ENCODE measurements at places on chromosomes 7 and 10.

GRCh38 chr10:5890452-5890915 lies 441 bp downstream of the FBH1 start:
- peaks cover 41% of the 10 kb centered on the region for H3K36me3 ChIP-seq
- peak overlapping the region; percentile 91 for H3K4me3 ChIP-seq
- peak overlapping the region; percentile 68 for H3K27ac ChIP-seq
- peak; percentile 41 for DNase-seq
- H3K4me1 ChIP-seq = peaks cover 52% of the 10 kb centered on the region

DNA sequence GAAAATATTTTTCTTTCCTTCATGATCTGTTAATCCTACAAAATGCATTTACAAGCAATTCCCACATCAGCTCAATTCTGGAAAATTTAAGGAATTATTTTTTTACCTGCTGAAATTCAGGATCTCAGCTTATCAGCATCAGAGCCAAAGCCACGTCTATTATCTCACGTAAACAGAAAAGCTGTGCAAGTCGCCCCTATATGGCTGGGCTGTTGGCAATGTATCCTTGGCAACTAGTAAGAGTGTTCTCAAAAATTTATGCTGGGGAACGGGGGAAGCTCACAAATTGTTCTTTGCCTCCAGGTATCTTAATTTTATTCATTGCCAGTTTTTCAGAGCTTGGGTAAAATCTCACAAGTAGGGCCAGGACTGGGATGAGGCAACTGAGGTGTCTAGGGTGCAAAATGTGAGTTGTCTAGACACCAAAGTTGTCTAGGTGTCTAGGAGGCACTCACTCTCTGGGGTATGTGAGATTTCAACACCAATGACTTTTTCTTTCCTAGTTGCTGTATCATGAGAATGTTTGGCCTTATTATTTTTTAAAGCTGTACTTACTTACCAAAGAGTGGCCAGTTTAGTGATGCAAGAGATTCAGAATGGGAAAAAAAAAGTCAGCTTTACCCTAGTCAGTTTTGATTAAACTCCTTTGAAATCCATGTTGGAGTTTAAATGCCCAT lies 5.1 kb downstream of the GSTO2 start:
- no peak for DNase-seq
- H3K4me1 ChIP-seq = peaks cover 10% of the 10 kb centered on the region
- H3K27ac ChIP-seq = no peak overlapping the region
- peaks cover 10% of the 10 kb centered on the region for H3K27me3 ChIP-seq
- no peaks in the 10 kb centered on the region for H3K36me3 ChIP-seq

DNA sequence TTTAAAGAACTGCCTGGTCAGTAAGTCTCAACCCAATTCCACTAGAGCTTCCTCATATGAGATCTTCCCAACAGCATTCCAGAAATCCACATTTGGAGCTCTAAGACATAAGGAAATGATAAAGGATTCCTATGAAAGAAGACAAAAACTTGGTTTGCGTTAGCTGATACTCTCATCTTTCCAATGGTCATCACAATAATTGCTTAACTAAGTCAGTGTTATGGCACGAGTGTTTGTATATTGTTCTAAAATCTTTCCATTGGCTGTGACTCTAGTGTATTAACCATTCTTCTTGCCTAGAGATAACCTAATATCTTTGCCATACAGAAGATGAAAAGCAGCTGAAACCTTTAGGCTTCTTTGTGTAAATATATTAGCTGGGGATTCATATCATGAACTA lies 289.0 kb downstream of the SNX13 start:
- H3K27me3 ChIP-seq = peaks cover 10% of the 10 kb centered on the region
- DNase-seq = no peak
- H3K4me3 ChIP-seq = no peak overlapping the region
- no peak overlapping the region for H3K27ac ChIP-seq
- no peaks in the 10 kb centered on the region for H3K36me3 ChIP-seq

DNA sequence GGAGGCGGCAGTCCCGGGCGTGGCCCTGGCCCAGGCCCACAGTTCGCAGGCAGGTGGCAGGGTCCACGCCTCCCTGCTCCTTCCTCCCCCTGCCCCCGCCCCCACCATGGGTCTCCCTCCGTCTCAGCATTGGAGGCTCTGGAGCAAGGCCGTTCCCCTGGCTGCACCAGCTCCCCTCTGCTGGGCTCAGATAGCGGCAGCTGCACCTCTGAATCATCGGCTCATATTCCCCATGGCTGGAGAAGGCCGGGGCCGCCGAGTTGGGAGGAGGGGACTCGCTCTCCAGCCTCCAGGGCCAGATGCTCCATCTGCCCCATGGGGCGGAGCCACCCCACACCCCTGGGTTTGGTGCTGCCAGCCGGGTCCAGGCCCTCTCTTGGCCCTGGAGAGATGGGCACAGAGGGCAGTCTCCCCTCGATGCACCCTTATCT lies 145.0 kb downstream of the ELFN1 start:
- no peak overlapping the region for H3K4me3 ChIP-seq
- H3K27ac ChIP-seq = no peak overlapping the region
- H3K4me1 ChIP-seq = peaks cover 7% of the 10 kb centered on the region
- no peaks in the 10 kb centered on the region for H3K36me3 ChIP-seq
- DNase-seq = no peak

DNA sequence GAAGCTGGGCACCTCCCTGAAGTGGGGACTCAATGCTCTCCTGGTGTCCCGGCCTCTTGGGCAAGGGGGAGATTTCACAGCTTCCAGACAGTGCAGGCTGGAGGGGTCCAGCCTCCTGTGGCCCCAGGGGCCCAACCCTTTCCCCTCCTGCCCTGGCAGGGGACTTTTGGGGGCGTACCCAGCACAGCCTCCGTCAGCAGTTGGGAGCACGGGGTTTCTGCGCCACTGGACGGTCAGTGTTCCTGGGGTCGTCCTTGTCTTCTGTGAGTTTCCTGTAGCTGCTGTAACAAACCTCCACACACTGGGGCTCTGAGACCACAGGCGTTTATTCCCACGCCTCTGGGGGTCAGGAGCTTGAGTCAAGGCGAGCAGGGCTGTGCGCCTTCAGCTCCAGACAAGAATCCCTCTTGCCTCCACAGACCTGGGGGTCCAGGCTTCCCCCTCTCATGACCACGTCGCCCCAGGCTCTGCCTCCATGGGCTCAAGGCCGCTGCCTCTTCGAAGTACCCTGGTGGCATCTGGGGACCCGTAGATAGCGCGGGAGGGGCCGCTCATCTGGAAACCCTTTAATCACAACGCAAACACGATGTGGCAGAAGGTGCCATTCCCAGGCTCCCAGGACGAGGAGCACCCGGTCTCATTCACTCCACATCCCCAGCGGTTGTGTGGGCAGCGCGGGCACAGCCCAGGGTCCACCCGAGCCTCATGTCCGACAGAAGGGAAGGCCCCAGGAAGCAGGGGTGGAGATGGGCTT lies 14.0 kb downstream of the PWWP2B start:
- no peaks in the 10 kb centered on the region for H3K36me3 ChIP-seq
- no peaks in the 10 kb centered on the region for H3K27me3 ChIP-seq
- DNase-seq = no peak
- peaks cover 7% of the 10 kb centered on the region for H3K4me1 ChIP-seq
- no peak overlapping the region for H3K4me3 ChIP-seq
- no peak overlapping the region for H3K27ac ChIP-seq

DNA sequence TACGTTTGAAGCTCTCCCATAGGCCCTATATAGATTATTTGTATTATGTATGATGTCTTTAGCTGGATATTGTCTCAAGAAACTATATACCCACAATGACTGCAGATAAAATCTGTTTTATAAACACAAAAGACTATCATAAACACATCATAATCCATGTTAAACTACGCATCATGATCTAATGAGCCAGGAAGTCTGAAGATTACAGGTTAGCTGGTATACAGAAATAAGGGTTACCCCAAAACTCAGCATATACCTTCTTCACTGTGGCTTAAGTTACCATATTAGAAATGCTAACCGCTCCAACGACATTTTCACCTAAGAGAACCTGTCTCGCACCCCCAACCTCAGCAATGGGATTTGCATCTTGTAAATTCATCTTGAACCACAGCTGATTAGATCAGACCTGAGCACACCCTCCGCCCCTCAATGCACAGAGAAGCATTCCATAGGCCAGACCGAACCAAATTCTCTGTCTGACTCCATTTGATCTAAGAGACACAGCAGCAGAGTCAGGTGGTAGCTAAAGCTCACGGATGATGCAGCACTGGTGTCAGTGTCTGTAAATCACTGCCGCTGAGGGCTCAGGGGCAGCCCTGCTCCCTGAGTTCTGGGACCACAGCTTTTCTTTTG lies 124.9 kb downstream of the NPY start:
- H3K27me3 ChIP-seq = peaks cover 6% of the 10 kb centered on the region
- no peaks in the 10 kb centered on the region for H3K4me1 ChIP-seq

GRCh38 chr7:132296820-132297219 lies 279.4 kb downstream of the PLXNA4 start:
- DNase-seq = no peak
- H3K4me3 ChIP-seq = no peak overlapping the region
- no peaks in the 10 kb centered on the region for H3K36me3 ChIP-seq
- peaks cover 6% of the 10 kb centered on the region for H3K4me1 ChIP-seq
- peaks cover 1% of the 10 kb centered on the region for H3K27me3 ChIP-seq

GRCh38 chr7:148060724-148061123 lies 529.8 kb upstream of the C7orf33 start:
- H3K36me3 ChIP-seq = no peaks in the 10 kb centered on the region
- no peak overlapping the region for H3K27ac ChIP-seq
- no peaks in the 10 kb centered on the region for H3K4me1 ChIP-seq
- no peak for DNase-seq
- no peak overlapping the region for H3K4me3 ChIP-seq
- H3K27me3 ChIP-seq = no peaks in the 10 kb centered on the region

- no peak overlapping the region for H3K4me3 ChIP-seq
- H3K4me1 ChIP-seq = no peaks in the 10 kb centered on the region
- H3K27me3 ChIP-seq = no peaks in the 10 kb centered on the region
Measured at GRCh38 chr10:126373147-126373546, 15.1 kb downstream of the ADAM12 start.

GRCh38 chr7:135180122-135180521 lies 9.6 kb upstream of the CYREN start:
- H3K36me3 ChIP-seq = peaks cover 61% of the 10 kb centered on the region
- no peaks in the 10 kb centered on the region for H3K4me1 ChIP-seq
- no peaks in the 10 kb centered on the region for H3K27me3 ChIP-seq

DNA sequence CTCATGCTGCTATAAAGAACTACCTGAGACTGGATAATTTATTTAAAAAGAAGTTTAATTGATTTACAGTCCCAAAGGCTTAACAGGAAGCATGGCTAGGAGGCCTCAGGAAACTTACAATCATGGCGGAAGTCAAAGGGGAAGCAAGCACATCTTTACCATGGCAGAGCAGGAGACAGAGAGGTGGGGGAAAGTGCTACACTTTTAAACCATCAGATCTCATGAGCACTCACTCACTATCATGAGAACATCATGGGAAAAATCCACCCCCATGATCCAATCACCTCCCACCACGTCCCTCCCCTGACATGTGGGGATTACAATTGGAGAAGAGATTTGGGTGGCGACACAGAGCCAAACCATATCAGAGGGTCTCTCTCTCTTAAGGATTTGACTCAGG lies 108.6 kb upstream of the PODXL start:
- H3K36me3 ChIP-seq = no peaks in the 10 kb centered on the region
- no peaks in the 10 kb centered on the region for H3K4me1 ChIP-seq
- DNase-seq = no peak
- no peak overlapping the region for H3K4me3 ChIP-seq
- no peak overlapping the region for H3K27ac ChIP-seq
- H3K27me3 ChIP-seq = peaks cover 7% of the 10 kb centered on the region

DNA sequence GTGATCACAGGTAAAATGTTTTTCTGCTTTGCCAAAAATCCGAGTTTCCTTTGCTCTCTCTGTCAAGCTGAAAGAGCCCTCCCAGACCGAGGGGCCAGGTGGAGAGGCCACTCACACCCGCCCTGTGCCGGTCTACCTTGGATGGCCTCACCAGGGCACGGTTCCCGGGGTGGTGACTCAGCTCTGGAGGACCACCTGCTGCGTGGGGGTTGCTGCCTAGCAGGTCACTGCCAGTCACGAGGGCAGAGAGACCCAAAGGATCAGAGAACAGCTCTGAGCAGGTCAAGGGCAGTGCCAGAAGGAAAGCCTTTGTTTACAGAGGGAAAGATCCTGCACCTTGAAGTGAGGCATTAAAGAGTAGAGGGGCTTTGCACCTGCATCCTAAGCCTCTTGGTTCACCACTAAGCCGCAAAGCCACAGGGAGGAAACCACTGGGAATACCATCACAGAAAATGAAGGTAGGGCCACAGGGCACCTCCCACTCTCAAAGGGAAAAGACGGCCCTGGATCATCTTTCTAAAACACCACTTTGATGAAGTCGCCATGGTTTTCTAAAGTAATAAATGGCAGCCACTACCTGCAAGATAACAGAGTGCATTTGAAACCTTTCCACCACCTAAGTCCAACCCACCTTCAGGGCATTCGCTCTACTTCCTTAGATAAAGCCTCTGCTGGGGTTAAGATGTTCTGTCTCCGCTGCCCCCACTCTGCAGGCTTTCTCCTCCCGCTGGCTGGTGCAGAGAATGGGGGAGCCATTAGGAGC lies 160.3 kb upstream of the KLF14 start:
- H3K4me3 ChIP-seq = no peak overlapping the region
- H3K4me1 ChIP-seq = peaks cover 75% of the 10 kb centered on the region
- no peak for DNase-seq

GRCh38 chr7:107652642-107653041 lies 8.0 kb upstream of the SLC26A4 start:
- H3K4me3 ChIP-seq = no peak overlapping the region
- H3K36me3 ChIP-seq = peaks cover 22% of the 10 kb centered on the region
- no peak for DNase-seq
- H3K4me1 ChIP-seq = peaks cover 22% of the 10 kb centered on the region
- H3K27ac ChIP-seq = no peak overlapping the region

- DNase-seq = no peak
- no peaks in the 10 kb centered on the region for H3K27me3 ChIP-seq
- H3K4me1 ChIP-seq = no peaks in the 10 kb centered on the region
- H3K36me3 ChIP-seq = no peaks in the 10 kb centered on the region
- H3K27ac ChIP-seq = no peak overlapping the region
Measured at GRCh38 chr10:76882245-76882644, 755.4 kb downstream of the KCNMA1 start.

- H3K4me1 ChIP-seq = peaks cover 7% of the 10 kb centered on the region
- H3K4me3 ChIP-seq = no peak overlapping the region
- no peaks in the 10 kb centered on the region for H3K36me3 ChIP-seq
- DNase-seq = no peak
- H3K27ac ChIP-seq = no peak overlapping the region
- H3K27me3 ChIP-seq = no peaks in the 10 kb centered on the region
Measured at GRCh38 chr10:132421847-132422751, 25.1 kb downstream of the PWWP2B start.

- H3K36me3 ChIP-seq = peaks cover 3% of the 10 kb centered on the region
- peaks cover 10% of the 10 kb centered on the region for H3K27me3 ChIP-seq
- H3K4me3 ChIP-seq = no peak overlapping the region
- DNase-seq = no peak
- H3K4me1 ChIP-seq = no peaks in the 10 kb centered on the region
Measured at GRCh38 chr7:25037325-25037724, 57.3 kb upstream of the OSBPL3 start.

- no peaks in the 10 kb centered on the region for H3K36me3 ChIP-seq
- DNase-seq = no peak
- H3K27me3 ChIP-seq = no peaks in the 10 kb centered on the region
- no peak overlapping the region for H3K27ac ChIP-seq
- H3K4me3 ChIP-seq = no peak overlapping the region
Measured at GRCh38 chr7:57414852-57415251, 35.1 kb upstream of the ZNF716 start.
